ENCODE measurements at places on chromosomes 6 and 20.

GRCh38 chr20:1327827-1328679 is 886 bp downstream of the SDCBP2 start:
- no peak for DNase-seq

DNA sequence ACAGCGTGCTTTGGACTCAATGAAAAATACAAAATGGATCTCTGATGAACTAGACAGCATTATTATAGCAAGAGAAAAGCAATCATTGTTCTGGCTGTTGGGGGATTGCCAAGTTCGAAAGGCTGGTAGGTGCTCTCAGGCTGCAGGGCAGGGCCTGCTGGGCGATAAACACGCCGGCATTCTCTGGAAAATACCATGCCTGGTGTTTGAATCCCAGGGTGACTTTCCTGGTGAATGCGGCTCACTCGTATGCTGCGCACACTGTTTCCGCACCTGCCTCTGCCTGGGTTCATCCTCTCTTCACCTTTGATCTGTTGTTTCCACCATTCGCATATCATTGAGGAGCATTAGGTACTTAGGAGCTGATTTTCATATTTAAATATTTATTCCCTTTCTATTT is 37.4 kb downstream of the GCNT2 start:
- no peak for DNase-seq

DNA sequence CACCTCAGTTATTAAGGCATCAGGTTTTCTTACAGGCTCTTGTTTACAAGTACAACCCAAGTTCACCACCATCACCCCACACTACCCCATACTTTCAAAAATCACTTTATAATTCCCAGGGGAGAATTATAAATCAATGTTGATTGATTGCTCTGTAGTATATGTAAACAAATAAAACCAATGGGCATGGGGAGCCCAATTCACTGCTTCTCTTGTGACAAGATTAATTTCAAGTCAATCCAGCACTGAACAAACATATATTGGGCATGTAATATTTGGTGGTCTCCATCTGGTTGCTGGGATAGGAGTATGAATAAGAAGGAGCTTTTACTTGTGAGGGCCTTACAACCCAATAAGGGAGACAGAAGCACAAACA is 95.8 kb downstream of the CLVS2 start:
- DNase-seq, result no peak

DNA sequence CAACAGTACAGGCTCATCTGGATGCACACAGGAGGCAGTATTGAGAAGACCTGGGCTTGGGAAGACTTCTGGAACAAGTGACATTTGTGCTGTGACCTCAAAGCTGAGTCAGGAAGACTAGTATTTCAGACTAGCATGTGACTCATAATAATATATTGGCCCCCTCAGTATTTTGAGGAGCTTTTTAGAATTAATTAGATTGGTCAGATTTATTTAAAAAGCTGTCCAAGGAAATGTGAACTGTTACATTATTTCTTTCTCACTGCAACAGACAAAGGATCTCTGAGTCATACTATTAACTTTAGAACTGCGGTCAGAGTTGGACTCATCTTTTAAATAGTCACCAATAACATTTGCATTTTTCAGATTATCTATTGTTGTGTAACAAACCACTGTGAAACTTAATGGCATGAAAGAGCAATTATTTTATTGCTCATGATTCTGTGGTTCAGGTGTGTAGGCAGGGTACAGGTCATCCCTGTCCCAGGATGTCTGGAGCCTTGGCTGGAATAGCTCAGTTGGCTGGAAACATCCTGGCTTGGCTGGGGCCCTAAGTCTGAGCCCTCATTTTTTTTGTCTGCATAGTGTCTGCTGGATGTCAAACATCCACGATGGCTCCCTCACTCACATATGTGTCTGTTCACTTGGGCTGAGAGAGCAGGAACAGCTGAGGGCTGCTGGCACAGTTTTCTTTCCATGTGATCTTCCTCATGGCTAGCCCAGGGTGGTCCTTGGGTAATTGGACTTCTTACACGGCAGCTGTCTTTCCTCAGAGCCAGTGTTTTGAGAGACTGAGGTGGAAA is 46.9 kb downstream of the MAP3K4 start:
- DNase-seq, result no peak

GRCh38 chr20:1622450-1622849 is 2.6 kb upstream of the SIRPB1 start:
- DNase-seq, result no peak

DNA sequence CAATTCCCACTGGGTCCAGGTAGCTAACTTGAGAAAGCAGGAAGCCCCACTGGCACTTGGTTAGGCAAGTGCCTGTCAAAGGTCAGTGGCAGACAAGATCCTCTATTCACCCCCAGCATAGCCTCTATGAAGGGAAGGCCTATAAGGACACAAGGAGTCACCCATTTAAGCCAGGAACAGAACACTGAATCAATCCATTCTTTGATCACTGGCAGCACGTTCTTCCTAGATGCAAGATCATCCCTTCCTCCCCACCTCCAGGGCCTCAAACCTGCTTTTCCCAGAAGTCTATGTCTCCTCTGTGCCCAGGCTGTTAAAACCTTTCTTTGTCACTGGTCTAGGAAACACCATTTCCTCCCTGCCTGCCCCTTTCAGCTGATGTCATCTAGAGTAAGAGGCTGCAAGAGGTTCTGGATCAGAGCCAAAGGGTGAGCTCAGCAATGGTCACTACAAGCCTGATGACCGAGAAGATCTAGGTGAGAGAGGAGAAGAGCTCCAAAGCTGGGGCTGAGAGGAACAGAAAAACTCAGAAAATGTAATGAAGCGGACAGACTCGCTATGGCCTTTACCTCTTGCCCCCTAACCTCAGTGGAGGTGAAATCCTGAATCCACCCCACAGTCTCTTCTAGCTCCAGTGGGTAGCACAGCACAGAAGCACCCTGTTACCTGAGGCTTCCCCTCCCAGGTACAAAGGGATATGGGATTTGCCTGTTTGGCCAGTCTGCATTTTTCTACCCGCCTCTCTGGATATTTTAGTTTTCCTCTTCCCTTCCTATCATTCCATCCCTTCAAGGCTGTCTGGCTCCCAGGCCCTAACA is 1.8 kb downstream of the GTPBP2 start:
- no peak for DNase-seq

GRCh38 chr6:164721460-164721859 is 587.9 kb downstream of the C6orf118 start:
- no peak for DNase-seq

DNA sequence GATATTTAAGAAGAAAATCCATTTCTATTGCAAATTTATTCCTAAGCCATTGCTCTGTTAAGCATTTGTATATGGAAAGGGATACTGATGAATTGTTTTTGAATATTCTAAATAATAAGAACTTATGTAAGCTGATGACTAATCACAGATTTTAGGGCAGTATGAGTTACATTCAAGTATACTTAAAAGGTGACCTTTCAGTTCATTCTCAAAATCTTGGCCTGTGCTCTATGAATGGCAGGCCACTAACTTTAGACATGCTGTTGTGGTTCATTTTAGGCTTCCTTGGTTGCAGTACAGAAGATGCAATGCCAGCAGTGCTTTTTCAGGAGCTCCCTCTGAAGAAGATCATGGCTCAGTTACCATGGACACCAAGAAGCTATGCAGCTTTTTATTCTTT is 380.4 kb downstream of the CENPW start:
- no peak for DNase-seq

GRCh38 chr6:43860285-43860684 is 90.3 kb downstream of the VEGFA start:
- DNase-seq, result no peak

Measured in GM19239 (cell line).